Esophagus muscularis mucosa (tissue), 4 donors: ENCODE measurements at places on chromosomes 4 and X.
A peak's percentile ranks its signal among the peaks of the same experiment; 100 is the strongest.

- DNase-seq = no peak
These were observed 263.2 kb downstream of the DMD start for GRCh38 chrX:32948130-32948529.

DNA sequence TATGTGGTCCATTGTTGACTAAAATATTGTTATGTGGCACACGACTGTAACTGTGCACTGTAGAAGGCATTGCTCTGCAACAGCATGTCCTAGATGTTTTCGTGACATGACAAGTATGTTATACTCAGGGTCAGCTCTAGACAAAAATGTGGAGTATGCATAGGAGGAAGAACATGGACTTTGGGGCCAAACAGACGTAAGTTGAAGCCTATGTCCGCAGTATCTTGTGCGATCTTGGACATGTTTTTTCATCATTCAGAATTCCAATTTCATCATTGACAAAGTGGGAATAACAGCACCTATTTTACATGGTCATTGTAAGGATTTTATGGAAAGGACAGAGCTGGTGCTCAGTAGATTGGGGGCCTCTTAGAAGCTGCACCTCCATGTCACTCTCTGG is 27.7 kb upstream of the PROM1 start:
- DNase-seq = peak; percentile 57

GRCh38 chrX:72498782-72499181 is 73.9 kb downstream of the HDAC8 start:
- no peak for DNase-seq

- DNase-seq = no peak
These were observed 123.9 kb downstream of the KDR start for GRCh38 chr4:55001538-55001937.
